NCI-H748 treated with DMSO at 0.1 percent for 48 hours (cell line): ENCODE measurements at places on chromosomes 11 and 22.
A peak's percentile ranks its signal among the peaks of the same experiment; 100 is the strongest.

- DNase-seq = no peak
These were observed at the start of gene APOC3 for GRCh38 chr11:116829525-116830183. APOC3 (plus strand) TSS chr11:116829907; CDS start chr11:116830583, 676 bp downstream.

DNA sequence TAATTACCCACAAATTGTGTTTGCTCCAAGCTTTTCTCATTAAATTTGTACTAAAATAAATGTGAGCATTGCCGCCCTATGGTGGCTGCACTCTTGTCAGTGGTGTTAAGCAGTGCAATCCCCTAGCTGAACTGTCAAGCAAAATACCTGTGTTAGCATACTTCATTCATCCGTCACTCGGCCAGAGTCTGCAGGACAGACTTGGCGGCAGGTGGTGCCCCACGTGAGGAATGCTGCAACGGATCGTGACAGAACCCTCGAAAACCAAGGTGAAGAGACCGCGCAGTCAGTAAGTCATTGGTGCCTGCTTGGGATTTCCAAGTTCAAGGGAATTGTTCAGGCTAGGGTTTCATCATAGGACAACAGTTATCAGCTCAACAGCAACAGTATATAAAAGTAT lies 1592.1 kb upstream of the TENM4 start:
- DNase-seq = no peak

GRCh38 chr22:29315286-29316140 lies at the start of gene RASL10A:
RASL10A (minus strand) TSS chr22:29315697; CDS start chr22:29315246, 451 bp downstream.
- DNase-seq = no peak

GRCh38 chr22:38017272-38017920 lies 33.0 kb upstream of the SOX10 start:
- DNase-seq = no peak

- no peak for DNase-seq
These were observed 99.3 kb downstream of the CWC15 start for GRCh38 chr11:94873916-94874540.

- DNase-seq = no peak
These were observed 151.8 kb downstream of the MPPED1 start for GRCh38 chr22:43563571-43563970.

DNA sequence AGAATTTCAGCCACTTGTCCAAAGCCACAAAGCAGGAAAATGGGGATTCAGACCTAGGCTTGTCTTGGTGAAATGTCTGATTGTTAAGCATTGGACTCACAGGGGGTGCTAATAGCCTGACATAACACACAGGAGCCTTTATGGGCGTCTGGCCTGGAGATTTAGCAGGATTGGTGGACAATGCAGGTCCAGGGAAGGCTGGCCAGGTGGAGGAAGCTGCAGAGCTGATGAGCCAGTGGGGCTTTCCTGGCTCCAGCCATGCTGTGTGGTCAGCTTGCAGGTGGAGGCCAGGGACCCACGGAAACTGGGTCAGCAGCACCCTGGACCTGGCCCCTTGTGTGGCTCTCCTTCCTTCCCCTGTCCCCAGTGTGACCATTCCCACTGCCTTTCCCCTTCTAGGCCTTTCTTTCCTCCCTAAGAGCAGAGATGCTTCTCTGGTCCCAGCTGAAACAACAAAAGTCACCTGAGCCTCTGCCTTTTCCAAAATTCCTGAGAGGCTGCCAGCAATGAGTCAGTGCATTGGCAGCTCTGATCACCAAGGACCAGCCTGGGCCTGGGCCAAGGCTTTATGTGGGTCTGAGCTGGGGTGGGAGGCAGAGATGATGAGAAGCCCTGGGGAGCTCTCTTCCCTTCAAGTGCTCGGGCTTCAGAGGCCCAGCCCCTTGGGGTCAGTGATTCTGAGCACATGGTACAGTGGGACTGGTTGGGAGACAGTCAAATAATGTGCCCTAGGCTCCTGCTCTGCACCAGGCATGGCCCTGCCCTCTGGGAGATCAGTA lies 85.2 kb downstream of the CCDC81 start:
- no peak for DNase-seq

DNA sequence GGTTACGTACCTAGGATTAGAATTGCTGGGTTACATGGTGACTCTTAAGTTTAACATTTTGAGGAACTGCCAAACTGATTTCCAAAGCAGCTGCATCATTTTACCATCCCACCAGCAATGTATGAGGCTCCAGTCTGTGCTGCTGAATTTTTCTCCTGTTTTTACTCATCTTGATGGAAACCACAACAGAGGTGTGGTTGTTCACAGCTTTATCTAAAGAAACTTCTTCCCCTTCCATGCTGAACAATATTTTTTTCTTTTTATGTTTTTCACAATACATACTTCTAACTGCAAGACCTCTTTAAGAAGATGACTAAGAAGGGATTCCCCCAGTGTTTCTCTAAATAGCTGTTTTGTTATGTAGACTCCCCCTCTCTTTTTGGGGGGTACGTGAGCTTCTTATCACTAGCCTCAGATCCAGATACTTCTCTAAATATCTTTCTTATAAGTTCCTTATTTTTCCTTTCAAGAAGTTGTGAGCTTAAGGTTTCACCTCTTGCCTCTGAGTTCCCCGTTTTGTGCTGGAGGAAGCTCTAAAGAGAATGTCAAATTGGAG lies 24.0 kb downstream of the TCP11L1 start:
- no peak for DNase-seq

- peak; percentile 78 for DNase-seq
These were observed 109.7 kb upstream of the GALNT18 start for GRCh38 chr11:11731311-11732083.

GRCh38 chr22:27719535-27720227 lies 81.9 kb downstream of the MN1 start:
- DNase-seq = no peak

DNA sequence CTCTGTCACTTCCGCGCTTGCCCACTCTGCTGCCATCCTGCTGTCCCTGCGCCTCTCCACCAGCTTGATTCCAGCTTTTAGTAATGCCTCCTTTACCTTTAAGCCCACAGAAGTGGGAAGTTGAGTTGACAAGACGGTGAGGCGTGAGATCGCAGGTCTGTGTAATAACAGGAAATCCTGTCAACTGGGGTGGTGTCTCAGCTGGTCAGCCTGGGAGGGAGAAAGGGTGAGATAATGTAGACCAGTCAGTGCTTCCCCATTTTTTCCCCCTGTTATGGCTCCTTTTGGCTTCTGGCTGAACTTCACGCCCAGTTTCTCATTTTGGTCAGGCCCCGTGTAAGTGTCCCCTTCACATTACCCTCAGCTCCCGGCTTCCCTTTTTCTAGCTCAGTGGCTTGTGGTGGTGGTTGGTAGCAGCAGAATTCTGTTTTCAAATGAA lies 98.9 kb downstream of the TRAF6 start:
- no peak for DNase-seq

DNA sequence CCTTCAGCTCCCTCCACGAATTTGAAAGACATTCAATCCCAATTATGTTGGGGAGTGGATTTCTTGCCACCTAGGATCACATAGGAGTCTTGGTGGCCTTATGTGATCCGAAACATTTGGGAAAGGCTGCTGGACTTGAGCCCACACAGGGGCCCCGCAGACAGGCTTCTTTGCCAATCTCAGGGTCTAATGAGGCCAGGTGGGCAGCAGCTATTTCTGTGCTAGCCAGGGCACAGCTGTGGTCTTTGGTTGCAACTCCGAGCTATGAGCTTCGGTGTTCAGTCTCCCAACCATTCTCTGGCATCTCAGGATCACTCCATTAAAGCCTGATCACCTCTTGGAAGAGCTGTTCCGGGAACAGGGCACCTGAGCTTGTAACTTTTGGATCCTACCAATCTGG lies 84.4 kb downstream of the TP53I11 start:
- no peak for DNase-seq

DNA sequence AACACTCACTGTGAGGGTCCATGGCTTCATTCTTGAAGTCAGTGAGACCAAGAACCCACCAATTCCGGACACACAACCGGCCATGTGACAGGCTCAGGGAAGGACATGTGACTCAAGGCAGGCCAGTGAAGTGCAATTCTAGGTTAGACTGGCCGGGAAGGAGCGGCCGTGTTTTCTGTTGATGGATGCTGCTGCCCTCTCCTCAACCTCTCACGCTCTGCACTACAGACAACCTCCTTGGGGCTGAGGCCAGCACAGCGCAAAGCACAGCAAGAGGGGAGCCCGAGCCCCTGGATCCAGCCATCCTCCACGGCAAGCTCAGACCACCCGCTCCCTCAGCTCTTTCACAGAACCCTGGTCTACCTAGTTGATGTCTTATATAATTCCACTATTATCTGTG lies 2.8 kb downstream of the NUDT8 start:
- DNase-seq = no peak

- no peak for DNase-seq
These were observed 32.9 kb upstream of the KLHL35 start for GRCh38 chr11:75465701-75466531.

DNA sequence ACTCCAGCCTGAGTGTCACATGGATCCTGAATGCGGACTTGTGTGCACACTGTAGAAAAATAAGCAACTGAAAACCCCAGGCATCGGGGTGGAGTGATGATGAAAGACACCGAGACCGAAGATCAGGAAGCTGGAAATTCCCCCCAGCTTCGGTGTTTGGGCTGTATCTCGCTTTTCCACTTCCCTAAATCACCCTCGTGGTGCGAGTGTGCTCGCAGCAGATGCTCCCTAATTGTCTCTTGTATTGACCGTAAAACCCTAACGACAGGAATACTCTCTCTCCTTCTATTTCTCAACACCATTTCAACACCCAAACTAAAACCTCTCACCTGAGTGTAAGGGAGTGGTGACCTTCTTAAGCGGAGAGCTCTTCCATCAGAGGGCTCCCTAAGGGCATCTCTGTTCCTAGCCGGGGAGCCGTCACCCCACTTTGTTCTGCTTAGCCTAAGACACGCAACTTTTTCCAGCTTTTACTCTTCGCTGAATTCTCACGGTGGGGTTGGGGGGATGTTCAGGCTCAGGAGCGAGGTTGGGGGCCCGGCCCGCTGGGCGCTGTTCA lies 635 bp upstream of the GRK3 start:
- peak; percentile 14 for DNase-seq

DNA sequence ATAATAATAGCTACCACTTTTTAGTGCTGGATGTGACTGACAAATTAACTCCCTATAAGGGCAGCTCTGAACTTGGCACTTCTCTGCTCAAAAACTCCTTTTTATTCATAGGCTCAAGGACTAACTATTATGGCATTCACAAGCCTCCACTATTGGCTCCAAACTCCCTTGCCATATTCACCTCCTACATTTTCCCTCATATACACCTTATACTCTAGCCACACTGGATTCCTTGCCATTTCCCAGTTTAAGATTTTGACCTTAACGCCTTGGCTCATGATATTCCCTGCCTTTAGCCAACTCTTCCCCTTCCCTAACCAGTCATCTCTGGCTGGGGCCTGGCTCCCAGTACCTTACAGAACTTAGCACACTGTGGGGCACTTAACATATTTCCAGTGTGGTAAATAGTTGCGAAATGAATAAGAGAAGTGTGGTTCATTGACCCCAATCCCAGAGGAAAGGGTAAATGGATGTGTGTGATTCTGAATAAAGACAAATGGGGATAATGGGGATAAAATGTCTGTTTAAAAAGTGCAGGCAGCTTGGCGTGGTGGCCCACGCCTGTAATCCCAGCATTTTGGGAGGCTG lies 40.0 kb upstream of the SORL1 start:
- DNase-seq = no peak

DNA sequence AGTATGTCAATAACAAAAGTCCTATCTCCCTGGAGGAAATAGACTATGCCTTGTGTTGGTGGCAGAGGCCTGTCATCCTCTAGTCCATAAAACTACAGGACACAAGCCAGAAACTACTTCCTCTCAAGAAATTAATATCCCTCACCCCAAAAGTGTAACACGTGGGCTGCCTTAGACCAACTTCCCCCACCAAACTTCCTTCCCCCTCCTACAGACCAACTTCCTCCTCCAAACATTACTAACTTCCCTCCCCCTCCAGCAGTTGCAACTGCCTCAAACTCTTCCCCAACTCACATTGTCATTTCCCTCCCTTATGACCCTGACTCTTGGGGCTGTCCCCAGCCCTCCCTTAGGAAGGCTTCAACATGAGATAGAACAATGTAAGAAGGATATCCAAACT lies 6.3 kb downstream of the OR52K2 start:
- no peak for DNase-seq

DNA sequence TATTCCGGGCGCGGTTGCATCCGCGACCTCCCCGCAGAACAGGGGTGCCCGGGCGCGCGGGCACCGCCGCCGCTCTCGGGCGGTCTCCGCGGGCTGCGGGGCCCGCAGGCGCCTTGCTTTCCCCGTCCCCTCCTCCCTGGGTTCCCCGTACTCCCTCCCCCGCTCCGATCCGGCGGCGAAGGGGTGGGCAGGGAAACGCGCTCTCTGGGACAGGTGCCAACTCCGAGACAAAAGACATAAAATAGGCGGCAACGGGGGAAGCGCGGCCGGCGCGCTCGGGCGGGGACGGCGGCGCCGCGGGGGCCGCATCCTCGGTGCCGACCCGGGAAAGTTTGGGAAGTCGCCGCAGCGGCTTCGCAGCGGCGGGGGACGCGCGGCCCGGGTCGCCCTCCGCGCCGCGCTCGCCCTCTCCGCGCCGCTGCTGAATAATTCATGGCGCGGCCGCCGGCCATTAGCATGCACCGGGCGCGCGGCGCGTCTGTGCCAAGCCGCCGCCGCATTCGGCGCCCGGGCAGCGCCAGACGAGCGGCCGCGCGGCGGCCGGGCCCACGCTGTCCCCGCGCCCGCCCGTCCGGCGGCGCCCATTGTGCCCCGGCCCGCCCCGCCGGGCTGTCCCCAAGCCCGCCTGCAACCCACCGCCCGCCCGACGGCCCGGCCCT lies 78.7 kb upstream of the PPARA start:
- peak; percentile 67 for DNase-seq

- DNase-seq = peak; percentile 14
These were observed 17.5 kb downstream of the RELT start for GRCh38 chr11:73393479-73394415.

GRCh38 chr22:42333544-42333943 lies 63.1 kb upstream of the TCF20 start:
- DNase-seq = no peak

- peak; percentile 23 for DNase-seq
These were observed 9.8 kb downstream of the NRXN2 start for GRCh38 chr11:64713016-64713707.

GRCh38 chr22:22036588-22036987 lies 54.0 kb upstream of the TOP3B start:
- no peak for DNase-seq

DNA sequence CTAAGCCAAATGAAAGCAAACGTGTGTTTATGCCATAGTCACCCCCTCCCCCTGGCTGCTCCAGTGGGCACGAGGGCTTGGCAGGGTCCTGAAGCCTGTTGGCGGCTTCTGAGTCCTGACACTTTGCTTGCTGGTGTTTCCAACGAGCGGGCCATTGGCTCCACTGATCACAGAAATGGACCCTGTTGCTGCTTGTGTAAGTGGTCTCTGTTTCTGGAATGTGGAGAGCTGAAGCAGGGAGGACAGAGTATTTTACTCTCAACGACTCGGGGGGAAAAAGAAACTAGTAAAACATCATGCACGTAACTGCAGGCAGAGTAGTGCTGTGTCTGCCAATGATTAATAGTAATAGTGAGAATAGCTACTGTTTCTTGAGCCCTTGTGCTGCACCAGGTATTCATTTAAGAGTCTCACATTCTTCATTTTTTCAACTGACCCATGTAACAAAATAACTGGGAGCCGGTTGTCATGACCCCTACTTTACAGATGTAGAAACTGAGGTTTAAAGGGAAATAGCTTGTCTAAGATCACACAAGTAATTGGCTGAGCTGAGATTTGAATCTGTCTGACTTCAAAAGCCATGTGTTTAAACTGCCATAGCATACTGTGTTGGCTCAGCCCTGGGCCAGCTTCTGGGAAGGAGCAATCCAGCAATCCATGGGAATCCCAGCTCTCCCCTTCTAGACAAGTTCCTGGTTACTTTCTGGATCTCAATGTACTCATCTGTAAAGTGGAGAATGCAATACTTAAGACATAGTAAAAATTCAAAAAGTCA lies 526.7 kb downstream of the INSC start:
- DNase-seq = no peak
